ENCODE measurements at places on chromosomes 3 and 15. TPM values are rescaled to one million over a fixed set of nuclear protein-coding genes. Genes with fewer than 3 reads are reported as not detected.

DNA sequence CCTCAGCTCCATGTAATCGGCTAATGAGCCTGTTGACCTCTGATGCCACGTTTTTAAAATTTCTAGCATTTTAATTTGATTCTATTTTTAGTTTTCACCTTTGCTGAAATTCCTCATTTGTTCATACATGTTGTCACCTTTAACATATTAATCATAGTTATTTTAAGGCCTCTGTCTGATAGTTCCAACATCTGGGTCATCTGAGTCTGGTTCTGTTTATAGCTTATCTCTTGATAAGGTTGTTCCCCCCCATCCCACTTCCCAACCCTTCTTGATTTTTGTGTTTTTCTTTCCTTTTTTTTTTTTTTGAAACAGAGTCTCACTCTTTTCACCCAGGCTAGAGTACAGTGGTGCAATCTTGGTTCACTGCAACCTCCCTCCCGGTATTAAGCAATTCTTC is 36.4 kb downstream of the MAP2K1 start:
- DNase-seq, result no peak

Gene C3orf85
- total RNA-seq, result not detected

DNA sequence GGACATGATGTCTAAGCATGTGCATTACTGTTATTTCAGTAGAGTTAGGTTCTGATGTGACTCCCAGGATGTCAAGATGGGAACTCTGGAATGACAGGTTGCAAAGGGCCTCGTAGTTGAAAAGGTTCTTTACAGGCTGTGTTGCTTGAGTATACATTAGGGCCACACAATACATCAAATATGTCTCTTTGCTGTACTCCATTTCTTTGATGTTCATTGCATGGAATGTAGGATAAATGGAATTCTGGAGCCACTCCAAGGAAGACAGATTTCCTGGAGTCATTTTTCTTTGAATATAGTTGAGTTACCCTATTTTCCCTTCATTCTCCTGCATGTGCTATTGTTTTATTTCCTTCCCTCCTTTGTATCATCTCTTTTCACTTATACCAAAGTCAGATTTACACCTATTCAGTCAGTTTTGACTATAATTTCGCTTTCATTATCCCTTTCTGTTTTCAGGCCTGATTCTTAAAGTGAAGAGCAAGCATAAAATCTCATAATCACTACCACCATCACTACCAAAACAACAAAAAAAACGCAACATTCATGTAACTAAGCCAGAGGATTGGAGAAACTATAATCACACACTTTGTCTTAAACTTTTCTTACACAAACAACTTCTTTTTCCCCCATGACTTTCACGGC is 61.2 kb upstream of the PTX3 start:
- no peak for DNase-seq

DNA sequence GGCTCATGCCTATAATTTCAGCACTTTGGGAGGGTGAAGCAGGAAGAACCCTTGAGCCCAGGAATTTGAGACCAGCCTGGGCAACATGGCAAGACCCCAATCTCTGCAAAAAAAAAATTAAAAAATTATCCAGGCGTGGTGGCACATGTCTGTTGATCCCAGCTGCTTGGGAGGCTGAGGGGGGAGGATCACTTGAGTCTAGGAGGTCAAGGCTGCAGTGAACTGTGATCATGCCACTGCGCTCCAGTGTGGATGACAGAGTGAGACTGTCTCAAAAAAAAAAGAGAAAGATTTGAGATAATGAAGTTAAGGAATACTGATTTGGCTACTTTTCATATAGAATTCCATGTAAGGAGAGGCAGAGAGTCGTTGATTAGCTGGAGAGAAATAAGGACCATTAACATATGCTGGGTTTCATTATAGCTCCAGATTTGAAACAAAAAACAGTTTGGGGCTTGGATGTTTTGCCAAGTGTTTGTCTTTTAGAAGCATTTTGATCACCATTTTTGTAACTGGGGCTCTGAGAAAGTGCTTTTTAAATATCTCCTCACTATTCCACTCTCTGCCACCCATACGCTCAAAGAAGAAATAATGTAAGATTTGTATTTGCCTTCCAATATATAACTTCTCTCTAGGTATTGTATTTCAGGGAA is 214.2 kb downstream of the FEZF2 start:
- DNase-seq, result no peak

GRCh38 chr3:10366651-10367101 is 45.8 kb upstream of the SEC13 start:
- no peak for DNase-seq

All from omental fat pad (tissue), 4 donors.